ENCODE measurements at places on chromosomes 1 and 21.

- DNase-seq: no peak
These were observed 112.4 kb downstream of the POU2F1 start for GRCh38 chr1:167333124-167333523.

DNA sequence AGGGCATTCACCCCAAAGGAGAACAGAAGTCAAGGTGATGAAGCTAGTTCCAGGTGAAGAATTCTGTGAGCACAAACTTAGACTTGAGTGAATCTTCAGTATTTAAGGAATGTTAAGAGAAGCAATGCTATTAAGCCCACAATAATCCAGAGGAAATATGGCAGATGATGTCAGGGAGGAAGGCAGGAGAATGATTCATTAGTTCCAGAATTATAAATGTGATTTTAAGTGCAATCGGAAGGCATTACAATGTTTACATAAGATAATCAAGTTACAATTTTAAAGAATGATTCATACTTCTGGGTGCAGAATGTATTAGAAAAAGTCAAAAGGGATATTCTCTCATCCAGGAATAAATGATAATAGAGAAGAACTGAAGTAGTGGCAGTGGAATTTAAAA lies 545.2 kb upstream of the BRINP3 start:
- no peak for DNase-seq

DNA sequence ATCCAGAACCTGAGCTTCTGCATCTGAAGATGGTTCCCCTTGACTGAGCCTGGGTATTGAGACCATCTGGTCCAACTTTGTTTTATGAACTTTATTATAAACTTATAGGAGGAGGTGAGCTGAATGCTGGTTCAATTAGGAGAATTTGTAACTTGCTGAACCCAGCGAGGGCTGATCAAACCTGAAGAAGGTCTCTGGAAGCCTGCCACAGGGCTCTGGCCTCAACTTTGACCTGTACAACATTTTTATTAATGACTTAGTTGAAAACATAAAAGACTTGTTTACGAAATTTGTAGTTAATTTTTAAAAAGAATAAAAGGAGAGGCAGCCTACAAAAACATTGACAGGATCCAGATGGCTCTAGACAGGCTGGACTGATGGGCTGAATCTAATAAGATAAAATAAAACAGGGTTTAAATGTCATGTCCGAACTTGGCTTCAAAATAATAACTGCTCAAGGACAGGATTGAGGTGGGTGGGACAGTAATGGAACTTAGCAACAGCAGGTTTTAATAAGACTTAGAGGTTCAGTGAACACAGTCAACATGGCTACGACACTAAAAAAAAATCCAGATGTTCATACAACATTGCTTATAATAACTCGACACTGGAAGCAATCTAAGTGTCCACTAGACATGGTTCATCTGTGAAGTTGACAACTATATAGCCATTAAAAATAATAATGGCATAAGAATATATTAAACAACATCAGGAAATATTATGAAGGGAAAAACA lies 53.4 kb upstream of the GJB5 start:
- DNase-seq: no peak

DNA sequence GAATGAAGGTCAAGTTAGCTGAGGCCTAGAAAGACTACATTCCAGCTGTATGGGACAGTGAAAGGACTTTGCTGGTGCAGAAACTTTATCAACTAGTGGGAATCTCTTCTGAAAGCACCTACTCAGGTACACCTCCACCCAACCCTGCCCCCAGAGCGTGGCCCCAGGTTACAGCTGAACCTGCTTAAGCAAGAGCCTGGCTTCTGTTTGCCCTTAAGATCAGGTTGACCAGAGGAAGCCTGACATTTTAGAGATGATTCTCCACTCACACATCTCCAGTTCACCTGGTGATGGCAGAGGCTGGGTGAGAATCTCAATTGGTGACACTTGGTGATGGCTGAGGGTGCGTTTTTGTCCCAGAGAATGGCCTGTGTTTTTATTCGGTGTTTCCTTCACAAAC lies 24.0 kb downstream of the ELAPOR1 start:
- no peak for DNase-seq

DNA sequence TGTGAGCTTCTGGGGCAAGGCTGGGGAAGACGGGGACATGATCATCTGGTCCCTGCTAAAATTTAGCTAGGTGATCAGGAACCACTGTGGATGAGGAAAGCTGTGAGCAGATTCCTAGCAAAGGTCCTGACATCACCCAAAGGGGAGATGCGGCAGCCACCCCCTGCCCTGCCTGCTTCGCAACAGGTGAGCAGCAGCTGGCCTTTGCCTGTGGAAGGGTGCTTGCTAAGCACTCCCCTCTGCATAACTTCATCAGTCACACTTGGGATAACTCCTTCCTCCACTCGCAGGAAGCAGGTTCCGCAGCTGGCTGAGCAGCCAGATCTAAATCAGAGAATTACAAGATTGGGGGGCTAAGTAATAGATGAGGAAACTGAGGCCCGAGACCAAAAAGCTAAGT lies 51.2 kb downstream of the KCNN3 start:
- DNase-seq: no peak

- no peak for DNase-seq
These were observed 83.5 kb upstream of the HIVEP3 start for GRCh38 chr1:42002220-42002619.

DNA sequence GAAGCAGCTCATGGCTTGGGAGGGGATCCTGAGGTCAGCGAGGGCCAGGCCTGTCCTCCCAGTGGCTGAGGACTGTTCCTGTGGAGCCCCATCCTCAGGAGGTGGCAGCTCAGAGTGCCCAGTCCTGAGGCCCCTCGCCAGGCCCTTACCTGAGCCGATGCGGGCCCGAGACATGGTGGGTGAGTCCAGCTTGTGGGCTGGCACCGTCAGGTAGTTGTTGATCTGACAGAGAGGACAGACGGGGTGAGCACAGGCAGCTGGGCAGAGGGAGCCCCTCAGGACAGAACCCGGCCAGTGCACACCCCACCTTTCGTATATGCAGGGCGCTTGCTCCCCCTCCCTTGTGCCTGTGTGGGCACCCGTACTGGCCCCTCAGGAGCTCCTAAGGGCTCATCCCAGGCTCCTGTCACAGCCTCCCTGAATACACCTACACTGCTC lies 53.9 kb downstream of the SLC9A1 start:
- no peak for DNase-seq

GRCh38 chr1:178161516-178161915 lies 67.6 kb downstream of the RASAL2 start:
- no peak for DNase-seq

- DNase-seq: no peak
These were observed 71.0 kb downstream of the PRKCZ start for GRCh38 chr1:2121101-2121691.

DNA sequence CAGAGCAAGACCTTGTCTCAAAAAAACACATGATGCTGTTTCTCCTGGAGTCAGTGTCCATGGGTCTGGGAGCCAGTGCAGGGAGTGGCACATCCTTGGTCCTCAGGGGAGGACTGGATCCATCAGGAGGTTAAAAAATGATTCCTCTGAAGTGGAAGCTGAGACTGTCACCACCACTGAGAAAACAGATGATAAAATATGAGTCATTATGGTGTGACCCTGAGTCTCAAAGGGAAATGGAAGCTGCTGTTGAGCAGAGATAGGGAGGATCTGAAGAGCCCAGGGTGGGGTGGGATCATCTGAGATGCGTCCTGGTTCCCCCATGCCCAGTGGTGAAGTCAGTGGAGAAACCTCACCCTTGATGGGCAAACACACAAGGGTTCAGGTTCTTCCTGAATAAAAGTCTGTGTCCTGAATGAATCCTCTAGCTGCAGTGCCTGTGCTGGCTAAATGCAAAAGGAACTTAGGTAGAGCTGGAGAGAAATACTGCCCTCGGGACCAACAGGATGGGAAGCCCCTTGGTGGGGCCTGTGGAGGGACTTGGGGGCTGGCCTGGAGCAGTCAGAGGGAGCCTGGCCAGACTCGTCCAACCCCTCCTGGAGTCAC lies 61.6 kb upstream of the TENT5B start:
- DNase-seq: no peak

- DNase-seq: peak; percentile 34
These were observed 73.3 kb downstream of the MRPL37 start for GRCh38 chr1:54273092-54273794.

- DNase-seq: no peak
These were observed 63.5 kb upstream of the SSX2IP start for GRCh38 chr1:84753516-84754385.

GRCh38 chr1:39971138-39971537 lies 16.2 kb downstream of the MFSD2A start:
- DNase-seq: no peak

GRCh38 chr1:234866007-234866866 lies 256.3 kb upstream of the IRF2BP2 start:
- DNase-seq: no peak

- no peak for DNase-seq
These were observed 19.7 kb upstream of the LMX1A start for GRCh38 chr1:165376041-165376810.

- no peak for DNase-seq
These were observed 492.0 kb upstream of the USP24 start for GRCh38 chr1:55707196-55707595.

GRCh38 chr1:58108783-58109182 lies 437.7 kb downstream of the OMA1 start:
- DNase-seq: no peak

- no peak for DNase-seq
These were observed 304.1 kb downstream of the LMX1A start for GRCh38 chr1:165052431-165052830.

GRCh38 chr1:170196490-170197236 lies 50.9 kb downstream of the NTMT2 start:
- DNase-seq: no peak

DNA sequence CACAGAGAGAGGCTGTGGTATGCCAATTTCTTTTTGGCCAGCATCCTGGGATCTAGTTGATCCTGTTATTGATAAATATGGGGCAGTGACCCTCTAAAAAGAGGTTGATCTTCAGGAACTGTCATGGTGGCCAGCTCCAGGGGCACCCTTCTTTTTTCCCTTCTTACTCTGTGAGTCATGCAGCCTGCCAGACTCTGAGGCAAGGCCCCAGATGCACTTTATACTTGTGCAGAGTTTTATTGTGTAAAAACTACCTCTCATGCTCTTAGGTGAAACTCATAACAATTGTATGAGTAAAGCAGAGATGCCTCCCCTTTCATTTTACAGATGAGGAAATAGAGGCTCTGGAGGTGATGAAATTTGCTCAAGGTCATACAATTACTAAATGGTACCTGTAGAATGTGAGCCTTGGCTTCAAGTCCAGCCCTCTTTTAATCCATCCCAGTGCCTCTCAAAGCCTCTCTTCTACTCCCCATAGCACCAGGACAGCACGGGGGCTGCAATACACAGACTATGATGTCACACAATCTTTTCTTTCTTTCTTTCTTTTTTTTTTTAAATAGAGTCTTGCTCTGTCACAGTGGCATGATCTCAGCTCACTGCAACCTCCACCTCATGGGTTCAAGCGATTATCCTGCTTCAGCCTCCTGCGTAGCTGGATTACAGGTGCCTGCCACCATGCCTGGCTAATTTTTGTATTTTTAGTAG lies 387.8 kb downstream of the KCNH1 start:
- no peak for DNase-seq

- no peak for DNase-seq
These were observed 2.9 kb downstream of the DBT start for GRCh38 chr1:100246738-100247137.

All from cortex of kidney (tissue), 1 donor.